ENCODE measurements at places on chromosomes 6 and 20. TPM values are rescaled to one million over a fixed set of nuclear protein-coding genes. Genes with fewer than 3 reads are reported as not detected.
A peak's percentile ranks its signal among the peaks of the same experiment; 100 is the strongest.

- no peak for DNase-seq
Measured at GRCh38 chr6:6392214-6393068, 72.0 kb upstream of the F13A1 start.

- no peak for DNase-seq
Measured at GRCh38 chr6:35771343-35771627, 5.1 kb upstream of the CLPSL2 start.

- DNase-seq = no peak
Measured at GRCh38 chr20:31901615-31902014, 31.2 kb downstream of the TTLL9 start.

DNA sequence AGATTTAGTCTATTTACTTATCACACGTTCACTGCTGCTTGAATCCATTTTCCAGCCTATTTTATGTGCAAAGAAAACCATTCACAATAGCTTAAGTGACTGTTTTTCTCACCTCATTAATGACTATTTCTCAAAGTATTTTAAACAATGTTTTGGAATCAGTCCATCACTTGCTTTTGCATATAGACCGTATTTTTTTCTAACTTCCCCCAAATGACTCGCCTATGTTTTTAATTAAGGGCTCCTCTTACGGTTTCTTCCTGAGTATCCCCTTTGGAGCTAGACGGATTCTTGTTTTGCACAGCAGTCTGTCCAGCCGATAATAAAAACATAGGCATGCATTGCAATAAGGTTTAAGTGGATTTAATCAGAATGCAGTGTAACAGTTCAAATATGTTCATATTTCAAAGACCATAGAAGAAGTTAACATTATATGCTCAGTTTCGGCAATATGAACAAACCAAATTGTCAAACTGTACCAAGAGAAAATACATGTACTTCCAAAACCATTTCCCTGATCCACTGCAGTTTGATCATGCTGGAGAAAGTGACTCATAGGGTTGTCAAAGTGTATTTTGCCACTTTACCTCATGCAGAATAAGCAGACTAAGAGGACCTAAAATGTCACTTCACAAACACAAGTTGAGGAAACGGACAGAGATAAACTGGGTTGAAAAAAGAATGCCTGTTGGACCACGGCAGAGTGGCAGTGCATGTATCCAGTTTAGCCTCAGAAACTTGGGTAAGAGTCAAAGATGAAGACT is 66.4 kb downstream of the HMGN3 start:
- peak; percentile 44 for DNase-seq

DNA sequence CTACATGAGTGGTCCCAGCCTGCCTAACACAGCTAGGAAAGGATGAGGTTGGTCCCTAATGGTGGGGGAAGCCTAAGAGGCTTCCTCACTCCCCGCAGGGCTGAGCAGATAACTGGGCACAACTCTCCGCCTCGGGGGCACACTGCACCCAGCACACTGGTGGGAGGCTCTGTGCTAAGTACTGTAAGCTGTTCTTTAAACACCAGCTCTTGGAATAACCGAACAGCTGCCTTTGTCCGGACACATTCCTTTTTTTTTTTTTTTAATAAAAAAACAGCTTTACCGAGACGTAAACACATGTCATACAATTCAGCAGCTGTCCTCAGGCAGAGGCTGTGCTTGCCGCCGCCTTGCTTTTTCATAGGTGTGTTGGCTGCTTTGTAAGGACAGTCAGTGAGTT is 6.9 kb downstream of the PSMG4 start:
- no peak for DNase-seq

DNA sequence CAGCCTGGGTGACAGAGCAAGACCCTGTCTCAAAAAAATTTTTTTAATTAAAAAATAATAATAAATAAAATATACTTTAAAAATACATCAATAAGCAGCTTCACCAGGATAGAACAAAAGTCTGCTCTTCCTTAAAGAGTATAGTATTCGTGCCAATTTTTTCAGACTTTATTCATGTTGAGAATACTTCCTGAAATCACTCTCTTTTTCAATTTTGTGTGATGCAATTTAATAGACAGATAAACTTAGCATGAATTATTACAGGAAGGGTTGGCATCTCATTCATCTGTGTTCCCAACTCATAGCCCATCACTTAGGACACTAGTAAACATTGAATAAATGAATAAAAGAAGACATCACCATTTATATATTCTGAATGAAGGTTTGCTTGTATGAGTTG is 52.4 kb downstream of the IPCEF1 start:
- no peak for DNase-seq

DNA sequence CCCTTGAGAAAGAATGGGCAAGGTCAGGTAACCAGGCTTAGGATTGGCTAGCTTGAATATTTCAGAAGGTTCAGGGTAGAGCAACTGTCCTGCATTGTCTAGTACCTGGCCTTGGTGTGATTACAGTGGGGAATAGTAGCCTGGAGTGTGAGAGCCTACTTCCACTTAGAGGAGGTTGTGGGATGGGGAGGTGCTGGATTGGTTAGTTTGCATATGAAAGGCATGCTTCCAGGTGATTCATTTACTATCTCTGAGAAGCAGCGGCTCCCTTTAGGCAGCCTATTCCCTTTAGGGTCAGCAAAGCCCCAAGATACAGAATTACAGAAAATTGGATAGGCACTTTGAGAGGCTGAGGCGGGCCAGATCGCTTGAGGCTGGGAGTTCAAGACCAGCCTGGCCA is 25.0 kb upstream of the SCGN start:
- DNase-seq = no peak

DNAH8 gene
- 0.06 TPM for total RNA-seq

GRCh38 chr6:125077453-125077852 is 76.1 kb upstream of the TPD52L1 start:
- DNase-seq = no peak

PLEKHG1 gene
- 1.3 TPM for total RNA-seq

ENPP4 gene
- total RNA-seq = 2.8 TPM

SMIM29 gene
- 25.8 TPM for total RNA-seq

SAMD3 gene
- not detected for total RNA-seq
